ENCODE measurements at places on chromosomes 11 and 22. TPM values are rescaled to one million over a fixed set of nuclear protein-coding genes. Genes with fewer than 3 reads are reported as not detected.

DNA sequence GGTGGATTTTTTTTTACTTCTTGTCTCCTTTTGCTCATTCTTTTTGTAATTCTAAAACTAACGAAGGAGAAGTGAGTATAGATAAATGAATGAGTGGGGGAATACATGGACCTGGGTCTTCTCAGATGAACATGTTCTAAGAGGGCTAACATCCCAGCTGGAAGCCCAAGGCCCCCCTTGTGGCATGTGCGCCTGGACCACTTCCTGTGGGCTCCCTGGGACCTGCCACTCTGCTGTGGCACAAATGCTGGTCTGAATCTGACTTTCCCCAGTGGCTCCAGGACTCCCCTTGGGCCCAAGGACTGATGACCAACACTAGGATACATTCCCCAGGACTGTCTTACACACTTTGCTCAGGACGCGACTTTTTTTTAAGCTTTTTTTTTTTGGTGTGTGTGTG is 32.7 kb upstream of the ALX4 start:
- ATAC-seq, result no peak

DNA sequence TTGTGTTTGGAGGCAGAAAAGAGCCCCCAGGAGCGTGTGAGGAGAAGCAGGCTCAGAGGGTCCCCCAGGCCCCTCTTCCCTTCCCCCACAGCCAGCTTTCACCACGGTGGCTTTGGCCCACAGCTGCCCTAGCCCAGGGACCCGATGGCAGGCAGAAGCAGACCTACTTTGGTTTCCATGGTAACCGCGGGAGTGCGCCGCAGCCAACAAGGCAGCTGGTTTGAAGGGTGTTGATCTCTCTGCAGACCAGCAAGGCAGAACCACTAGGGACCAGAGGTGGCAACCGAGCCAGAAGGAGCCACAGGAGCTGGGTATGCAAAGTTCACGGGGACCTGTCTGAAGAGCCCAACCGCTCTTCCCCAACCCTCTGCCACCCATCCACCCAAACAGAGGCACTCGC is 69.4 kb downstream of the BUD13 start:
- no peak for ATAC-seq

DNA sequence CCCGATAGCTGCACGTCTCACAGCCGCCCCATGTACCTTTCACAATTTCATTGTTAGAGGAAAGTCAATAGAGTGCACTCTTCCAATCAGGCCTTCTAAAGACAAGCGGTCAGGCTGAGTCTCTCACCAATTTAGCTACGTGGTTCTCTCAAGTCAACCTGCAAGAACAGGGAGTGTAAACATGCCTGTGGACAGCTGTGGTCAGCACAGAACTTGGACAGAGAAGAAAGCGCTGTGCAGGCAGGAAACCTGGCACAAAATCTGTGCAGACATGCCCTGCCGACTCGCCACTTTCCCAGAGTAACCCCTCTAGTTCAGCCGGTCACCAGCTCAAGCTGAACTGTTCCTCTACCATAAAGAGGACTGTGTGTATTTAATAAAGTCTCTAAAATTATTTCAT is 39.5 kb downstream of the CHKA start:
- no peak for ATAC-seq

- ATAC-seq, result no peak
These were observed 21.8 kb downstream of the PRR5 start for GRCh38 chr22:44723801-44724200.

- ATAC-seq, result peak; percentile 94
These were observed at the start of gene ATG16L2 for GRCh38 chr11:72814286-72815109. TSS of gene ATG16L2 (plus strand) at chr11:72814411. CDS start at chr11:72814446, 35 bp downstream.

DNA sequence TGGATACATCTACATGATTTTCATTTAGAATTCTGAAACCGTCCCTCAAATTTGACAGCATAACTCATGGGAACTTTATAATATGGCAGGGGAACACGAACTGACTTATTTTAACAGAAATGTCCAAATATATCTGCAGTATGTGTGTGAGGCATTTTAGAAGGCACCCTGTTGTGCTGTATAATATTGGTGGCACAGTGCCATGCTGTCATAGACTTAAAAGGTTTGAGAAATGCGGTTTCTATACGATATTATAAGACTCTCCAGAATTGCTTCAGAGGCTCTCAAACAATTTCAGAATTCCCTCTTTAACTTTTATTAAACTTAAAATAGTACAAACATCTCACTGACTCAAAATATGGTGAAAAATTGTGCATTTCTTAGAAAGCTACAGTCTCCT is 181.6 kb downstream of the MSANTD4 start:
- no peak for ATAC-seq

GLYAT gene
- total RNA-seq, result 0.67 TPM

All from gastroesophageal sphincter (tissue), 4 donors.